Activated T-cell treated with anti-CD3 and anti-CD28 coated beads, Interleukin-2, amount 50 U/mL, for 72 hours (primary cell): ENCODE measurements at places on chromosomes 5 and 9.

- peak; percentile 10 for DNase-seq
These were observed 20.3 kb downstream of the POU5F2 start for GRCh38 chr5:93721071-93721470.

- no peak for DNase-seq
These were observed 412 bp downstream of the RIOK2 start for GRCh38 chr5:97182571-97183099.

GRCh38 chr5:148996270-148996669 lies 66.6 kb downstream of the SH3TC2 start:
- no peak for DNase-seq

- no peak for DNase-seq
These were observed 59.0 kb upstream of the BARX1 start for GRCh38 chr9:94014066-94014654.

DNA sequence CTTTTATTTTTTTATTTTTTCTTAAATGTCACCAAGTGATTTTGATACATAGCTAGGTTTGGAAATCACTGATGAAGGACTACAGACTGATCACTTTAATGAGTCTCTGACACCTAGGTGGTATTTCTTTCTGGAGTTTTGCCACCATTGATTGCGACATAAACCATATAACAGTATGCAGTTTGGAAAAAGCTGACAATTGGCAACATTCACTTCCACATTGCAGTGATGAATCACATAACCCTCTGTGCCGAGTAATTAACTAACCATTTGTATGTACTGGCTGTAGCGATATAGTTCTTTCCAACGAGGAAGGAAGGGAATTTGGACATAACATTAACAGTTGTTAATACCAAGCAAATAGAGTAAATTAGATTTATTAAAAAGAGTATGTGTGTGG lies 222.9 kb upstream of the EFNA5 start:
- no peak for DNase-seq

GRCh38 chr9:33193818-33194217 lies 26.7 kb upstream of the B4GALT1 start:
- no peak for DNase-seq

GRCh38 chr5:169956756-169957155 lies 23.5 kb downstream of the INSYN2B start:
- no peak for DNase-seq

- DNase-seq, result no peak
These were observed 180.5 kb downstream of the NFIB start for GRCh38 chr9:14133394-14133793.

- DNase-seq, result no peak
These were observed 86.6 kb downstream of the ACER2 start for GRCh38 chr9:19495186-19496028.

DNA sequence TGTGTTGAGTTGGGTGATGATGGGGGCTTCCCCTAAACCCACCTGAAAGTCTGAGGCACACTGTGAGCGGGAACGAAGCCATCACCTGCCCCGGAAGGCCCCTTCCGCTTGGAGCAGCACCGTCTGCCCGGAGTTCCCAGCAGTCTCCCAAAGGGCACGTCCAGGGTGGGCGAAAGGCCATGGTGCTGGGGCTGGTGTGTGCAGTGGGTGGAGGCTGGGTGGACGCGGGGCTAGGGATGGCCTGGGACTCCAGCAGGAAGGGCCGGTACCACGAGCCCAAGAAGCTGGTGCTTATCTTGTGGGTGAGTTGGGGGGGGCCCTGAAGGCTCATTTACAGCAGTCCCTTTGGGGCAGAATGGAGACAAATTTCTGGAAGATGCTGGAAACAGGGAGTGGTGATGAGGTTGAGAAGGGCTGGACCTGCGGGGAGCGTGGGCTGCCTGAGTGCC lies 4.6 kb downstream of the FLT4 start:
- DNase-seq, result no peak

DNA sequence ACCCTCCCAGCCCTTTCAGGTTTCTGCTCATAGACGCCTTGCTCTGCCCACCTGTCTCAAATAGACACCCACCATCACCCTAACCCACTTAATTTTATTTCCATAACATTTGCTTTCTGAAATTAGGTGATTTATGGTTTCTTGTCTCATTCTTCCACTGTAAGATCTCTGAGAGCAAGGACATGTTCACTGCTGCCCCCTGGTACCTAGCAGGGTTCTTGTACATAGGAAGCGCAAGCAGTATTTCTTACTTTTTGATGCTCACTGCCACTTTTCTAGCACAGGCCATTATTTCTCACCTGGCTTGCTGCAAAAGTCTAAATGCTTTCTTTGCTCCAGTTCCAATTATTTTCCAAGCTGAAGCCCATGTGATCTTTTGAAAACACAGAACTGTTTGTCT lies 16.8 kb downstream of the C9orf57 start:
- DNase-seq, result no peak

GRCh38 chr9:78014776-78015175 lies 16.8 kb downstream of the GNAQ start:
- no peak for DNase-seq

- no peak for DNase-seq
These were observed 484.1 kb downstream of the ZSWIM6 start for GRCh38 chr5:61816146-61816545.

- no peak for DNase-seq
These were observed 205.3 kb downstream of the RFK start for GRCh38 chr9:76188905-76189304.

DNA sequence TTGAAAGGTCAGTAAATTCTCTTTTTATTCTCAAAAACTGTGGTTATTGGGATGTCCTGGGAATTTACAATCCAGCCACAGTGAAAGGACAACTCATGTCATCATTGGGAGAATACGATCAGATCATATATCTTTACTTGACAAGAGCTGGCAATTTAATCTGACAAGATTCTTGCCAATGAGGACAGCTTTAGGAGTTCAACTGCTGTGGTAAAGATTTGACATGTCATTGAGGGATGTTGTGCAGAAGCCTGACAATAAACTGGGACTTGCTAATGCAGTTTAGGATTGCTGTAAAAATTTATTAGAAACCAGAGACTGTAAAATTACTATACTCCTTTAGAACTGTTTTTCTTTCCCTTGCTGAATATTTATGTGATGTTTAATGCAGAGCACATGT lies 1131.0 kb downstream of the MAT2B start:
- DNase-seq, result no peak

DNA sequence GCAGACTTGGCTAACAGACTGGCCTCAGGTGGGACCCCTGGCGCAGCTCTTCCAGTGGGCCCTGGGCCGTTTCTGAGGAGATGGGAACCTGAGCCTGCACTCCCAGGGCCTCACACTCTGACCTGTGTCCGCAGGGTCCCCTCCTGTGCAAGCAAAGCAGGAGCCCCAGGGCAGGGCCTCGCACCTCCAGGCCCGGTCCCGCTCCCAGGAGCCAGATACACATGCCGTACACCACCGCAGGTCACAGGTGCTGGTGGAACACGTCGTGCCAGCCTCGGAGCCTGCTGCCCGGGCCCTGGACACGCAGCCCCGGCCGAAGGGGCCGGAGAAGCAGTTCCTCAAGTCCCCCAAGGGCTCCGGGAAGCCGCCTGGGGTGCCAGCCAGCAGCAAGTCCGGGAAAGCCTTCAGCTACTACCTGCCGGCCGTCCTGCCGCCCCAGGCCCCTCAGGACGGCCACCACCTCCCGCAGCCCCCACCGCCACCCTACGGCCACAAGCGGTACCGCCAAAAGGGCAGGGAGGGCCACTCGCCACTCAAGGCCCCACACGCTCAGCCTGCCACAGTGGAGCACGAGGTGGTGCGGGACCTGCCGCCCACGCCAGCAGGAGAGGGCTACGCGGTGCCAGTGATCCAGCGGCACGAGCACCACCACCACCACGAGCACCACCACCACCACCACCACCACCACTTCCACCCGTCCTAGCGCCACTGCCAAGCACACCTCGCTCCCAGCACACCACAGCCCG lies 29.2 kb downstream of the NKD2 start:
- no peak for DNase-seq

DNA sequence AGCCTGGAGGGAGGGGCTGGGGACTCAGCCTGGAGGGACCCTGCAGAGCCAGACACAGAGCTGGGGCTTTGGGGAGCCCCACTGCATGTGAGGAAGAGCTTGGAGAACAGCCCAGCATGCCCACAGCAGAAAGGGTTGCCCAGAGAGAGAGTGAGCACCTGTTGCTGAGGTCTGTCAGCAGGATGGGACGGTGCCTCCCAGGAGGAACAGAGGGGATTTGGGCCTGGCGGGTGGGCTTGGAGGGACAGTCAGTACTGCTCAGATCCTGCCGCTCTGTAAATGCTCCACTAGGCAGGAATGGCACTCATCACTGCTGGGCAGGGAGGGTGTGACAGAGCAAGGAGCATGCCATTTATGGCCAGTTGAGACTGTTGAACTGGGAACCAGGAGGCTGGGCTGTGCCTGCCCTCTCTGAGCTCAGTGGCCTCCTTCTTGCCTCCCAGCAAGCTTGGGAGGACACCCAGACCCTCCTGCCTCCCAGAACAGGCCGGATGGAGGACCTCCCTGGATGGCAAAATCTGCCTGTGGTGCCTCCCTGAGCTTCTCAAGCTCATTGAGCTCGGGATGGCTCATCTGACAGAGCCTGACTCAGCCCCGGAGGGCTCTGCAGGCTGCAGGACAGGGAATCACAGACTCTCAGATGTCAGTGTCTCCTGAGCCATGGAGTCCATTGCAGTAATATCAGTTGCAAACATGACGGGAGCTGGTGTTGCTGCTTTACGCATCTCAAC lies 786 bp upstream of the HRCT1 start:
- no peak for DNase-seq

DNA sequence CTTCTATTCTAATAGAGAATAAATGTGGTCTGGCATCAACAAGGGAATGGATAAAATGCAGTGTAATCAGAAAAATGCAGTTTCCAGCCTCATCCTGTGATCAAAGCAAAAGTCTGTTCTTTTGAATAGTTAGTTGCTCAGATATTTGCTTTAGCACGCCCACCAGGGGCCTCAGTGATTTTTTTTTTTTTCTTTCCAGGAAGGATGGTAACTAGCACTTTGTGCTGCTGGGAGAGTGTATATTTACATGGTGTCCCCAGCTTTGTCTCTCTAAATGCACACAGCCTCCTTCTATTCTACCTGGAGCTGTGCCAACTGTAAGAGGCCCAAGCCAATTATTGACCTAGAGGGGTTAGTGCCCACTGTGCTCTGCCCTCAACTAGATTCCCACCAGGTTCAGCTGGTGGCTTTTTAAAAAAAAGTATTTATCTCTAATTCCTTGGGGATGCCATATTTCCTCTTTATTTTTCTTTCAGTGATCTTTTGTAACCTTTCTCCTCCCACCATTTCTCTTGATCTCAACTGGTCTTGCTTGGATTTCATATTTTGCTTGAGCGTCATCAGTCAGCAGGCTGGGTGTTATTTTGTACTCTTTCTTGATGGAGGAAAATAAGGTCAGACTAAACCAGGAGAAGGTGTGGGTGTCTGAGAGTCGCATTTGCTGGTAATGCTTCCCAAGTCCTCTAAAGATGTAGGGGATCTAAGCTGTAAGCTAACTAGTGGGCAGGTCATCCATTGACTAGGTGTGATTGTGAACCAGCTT lies 193.0 kb upstream of the C9orf72 start:
- no peak for DNase-seq

GRCh38 chr5:123756318-123756665 lies 244.3 kb downstream of the CSNK1G3 start:
- no peak for DNase-seq

DNA sequence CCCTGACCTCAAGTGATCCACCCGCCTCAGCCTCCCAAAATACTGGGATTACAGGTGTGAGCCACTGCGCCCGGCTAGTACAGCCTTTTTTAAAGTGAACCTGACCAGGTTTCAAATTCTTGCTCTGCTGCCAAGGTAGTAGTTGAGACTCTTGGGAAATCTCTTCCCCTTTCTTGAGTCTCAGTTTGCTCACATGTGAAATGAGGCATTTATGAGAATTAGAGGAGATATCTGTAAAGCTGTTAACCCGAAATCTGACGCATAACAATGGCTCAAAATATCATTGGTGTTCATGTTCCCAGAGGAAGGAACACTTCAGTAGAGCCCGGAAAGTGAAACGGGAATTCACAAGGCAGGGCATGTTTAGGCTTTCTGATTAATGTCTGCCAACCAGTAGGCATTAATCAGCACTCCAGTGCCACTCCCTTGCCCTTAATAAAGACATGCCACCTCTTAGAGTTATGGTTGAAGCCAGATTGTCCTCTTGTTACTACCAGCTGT lies 1.5 kb downstream of the ARPC5L start:
- DNase-seq, result no peak

DNA sequence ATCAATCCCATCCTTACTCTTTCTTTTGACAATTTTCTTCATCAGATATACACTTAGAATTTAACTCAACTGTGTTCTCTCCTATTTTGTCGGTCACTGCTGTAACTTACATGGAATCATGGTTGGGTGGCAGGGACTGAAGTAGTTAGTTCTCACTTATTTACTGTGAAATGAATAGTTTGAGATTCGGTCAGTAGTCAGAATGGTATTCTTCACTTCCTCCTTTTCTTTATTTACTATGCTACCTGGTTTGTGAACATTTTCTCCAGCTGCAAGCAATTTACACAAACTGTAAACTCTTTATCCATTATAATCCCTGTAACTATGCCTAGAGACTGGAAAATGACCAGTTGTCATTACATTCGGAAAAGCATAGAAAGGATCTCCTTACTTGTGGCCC lies 41.5 kb upstream of the GDNF start:
- no peak for DNase-seq

DNA sequence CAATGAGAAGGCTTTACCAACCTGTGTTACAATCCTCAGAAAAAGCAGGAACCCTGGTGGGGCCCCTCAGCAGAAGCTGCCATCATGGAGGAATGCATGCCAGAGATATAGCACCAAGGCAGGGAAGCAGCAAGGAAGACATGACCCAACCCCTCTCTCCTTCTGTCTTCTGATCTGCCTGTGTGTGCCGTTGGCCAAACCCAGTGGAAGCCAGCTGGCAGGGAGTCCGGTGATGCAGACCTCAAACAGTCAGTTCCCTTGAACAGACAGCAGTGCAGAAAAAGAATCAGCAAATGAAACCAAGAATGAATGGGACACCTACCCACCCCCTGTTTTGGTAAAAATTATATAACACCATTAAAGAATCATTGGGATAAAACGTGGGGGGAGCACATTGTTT lies 234.2 kb downstream of the ZNF608 start:
- no peak for DNase-seq

DNA sequence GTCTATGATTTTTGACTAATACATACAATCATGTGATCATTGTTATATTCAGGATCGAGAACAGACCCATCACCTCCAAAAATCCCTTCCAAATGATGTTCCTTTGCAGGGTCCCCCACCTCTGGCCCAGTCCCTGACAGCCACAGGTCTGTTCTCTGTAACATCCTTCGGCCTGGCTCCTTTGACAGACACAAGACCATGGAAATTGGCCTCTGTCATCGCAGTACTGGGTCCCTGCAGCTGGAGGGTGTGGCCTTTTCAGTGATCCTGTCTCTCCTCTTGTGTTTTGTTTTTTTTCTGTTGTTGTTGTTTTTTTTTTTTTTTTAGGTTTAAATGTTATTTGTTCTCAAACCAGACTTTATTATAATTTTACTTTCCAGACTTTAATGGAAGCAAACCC lies 27.4 kb upstream of the ANKRD33B start:
- DNase-seq, result no peak
